ENCODE measurements at places on chromosomes 16 and 17.

DNA sequence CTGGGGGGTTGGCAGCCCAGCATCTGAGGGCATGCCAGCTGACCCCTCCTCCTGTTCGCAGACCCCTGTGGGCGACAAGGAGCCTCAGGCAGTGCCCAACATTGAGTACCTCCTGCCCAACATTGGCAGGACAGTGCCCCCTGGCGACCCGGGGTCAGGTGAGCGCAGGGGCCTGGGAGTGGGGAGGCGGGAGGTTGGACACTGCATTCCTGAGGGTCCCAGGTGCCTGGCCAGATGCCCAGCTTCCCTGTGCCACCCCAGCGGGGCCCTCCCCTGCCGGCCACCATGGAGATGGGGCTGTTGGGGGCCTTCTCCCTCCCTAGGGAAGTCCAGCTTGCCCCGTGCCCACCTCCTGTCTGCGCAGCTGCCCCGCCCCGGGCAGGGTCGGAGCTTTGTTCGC is 70.1 kb downstream of the ARHGAP23 start:
- ATAC-seq, result no peak

DNA sequence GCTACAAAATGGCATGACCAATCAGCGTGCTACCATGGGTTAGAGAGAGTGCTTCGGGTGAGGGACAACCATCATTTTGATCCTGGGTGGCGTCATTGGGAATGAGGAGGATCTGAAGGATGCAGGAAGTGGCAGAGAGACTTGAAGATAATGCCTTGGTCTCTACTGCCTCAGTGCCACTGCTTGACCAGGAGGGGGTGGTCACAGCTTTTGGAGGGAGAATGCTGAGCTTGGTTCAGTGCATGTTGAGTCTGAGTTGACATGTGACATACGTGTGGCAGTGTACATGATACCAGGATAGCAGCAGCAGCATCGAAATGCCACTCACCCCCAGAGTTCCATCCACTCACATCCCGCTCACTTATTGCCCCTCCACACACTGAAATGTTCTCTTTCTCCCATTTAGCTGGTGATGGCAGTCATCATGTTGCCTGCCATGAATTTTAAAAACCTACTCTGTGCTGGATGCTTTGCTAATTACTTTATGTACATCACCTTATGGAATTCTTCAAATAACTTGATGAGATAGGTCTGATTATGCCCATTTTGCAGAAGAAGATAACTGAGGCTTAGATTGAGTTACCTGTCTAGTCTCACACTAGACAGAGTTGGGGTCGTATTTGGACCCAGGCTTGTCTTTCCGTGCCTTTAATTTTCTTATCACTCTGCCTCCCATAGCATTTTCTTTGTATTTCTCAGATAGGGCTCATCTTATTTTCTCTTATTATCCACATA is 36.7 kb downstream of the ARSG start:
- no peak for ATAC-seq

- no peak for ATAC-seq
Observed at GRCh38 chr16:86758932-86759331, 180.6 kb downstream of the FOXL1 start.

- ATAC-seq, result no peak
Observed at GRCh38 chr17:78583091-78583490, 5.9 kb upstream of the DNAH17 start.

DNA sequence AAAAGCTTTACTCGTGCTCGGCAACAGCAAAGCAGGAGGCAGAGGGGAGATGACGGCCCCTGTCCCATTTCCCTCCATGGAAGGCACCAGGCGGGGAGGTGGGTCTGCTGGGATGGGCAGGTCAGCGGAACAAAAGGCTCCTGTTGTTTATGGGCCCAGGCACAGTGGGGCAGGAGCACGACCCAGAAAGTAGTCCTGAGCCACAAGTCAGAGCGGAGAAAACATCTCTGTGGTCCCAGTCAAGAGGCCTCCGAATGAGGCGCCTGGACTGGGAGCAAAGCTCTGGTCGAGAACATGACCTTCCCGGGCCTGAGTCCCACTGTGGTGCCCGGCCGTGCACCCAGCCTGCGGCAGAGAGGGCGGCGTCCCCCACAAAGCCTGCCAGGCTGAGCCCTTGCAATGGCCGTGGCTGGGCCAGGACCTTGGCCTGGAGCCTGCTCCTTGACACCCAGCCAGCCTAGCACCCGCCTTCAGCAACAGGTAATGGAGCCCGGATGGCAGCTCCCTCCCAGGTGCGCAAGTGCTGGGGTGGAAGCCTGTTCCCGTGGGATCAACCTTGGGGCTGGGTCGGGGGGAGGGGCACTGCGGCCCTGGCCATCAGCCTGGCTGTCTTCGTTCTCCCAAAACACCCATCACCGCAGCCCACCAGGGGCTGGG is 3.6 kb downstream of the RFNG start:
- no peak for ATAC-seq
